CD8-positive, alpha-beta memory T cell (primary cell): ENCODE measurements at places on chromosomes 16 and 17. TPM values are rescaled to one million over a fixed set of nuclear protein-coding genes. Genes with fewer than 3 reads are reported as not detected.

STX1B gene
- 0.40 TPM for total RNA-seq

- no peaks in the 10 kb centered on the region for H3K36me3 ChIP-seq
- peaks cover 25% of the 10 kb centered on the region for H3K4me1 ChIP-seq
- H3K4me3 ChIP-seq = no peak overlapping the region
- no peak overlapping the region for H3K27ac ChIP-seq
These were observed 38.3 kb downstream of the REXO5 start for GRCh38 chr16:20844588-20844987.

ADCY9 gene
- total RNA-seq = 9.2 TPM

- no peak overlapping the region for H3K4me3 ChIP-seq
- H3K4me1 ChIP-seq = no peaks in the 10 kb centered on the region
- peak overlapping the region; percentile 39 for H3K27ac ChIP-seq
- DNase-seq = no peak
- H3K27me3 ChIP-seq = no peaks in the 10 kb centered on the region
These were observed 7.4 kb downstream of the CDC42EP4 start for GRCh38 chr17:73304438-73304837.

DNA sequence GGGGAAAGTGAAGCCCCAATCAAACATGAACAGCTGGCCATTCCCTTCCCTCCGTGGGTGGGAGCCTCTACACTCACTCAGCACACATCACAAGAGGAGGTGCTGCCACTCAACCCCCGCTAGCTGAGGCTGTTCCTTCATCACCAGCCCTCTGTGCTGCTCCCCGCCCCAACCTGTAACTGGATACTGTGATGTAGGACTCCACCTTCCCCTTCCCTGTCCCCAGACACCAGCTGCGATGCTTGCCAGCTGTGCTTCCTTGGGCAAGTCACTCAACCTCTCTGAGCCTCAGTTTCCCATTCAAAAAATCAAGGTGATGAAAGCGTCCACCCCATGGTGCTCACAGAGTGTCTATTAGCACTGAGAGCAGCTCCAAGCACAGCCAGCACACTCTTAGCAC, 273.2 kb downstream of the MRTFB start:
- no peak overlapping the region for H3K4me3 ChIP-seq
- H3K27ac ChIP-seq = no peak overlapping the region
- no peaks in the 10 kb centered on the region for H3K27me3 ChIP-seq
- H3K36me3 ChIP-seq = no peaks in the 10 kb centered on the region

GRCh38 chr17:72538443-72538842, 417.6 kb downstream of the SOX9 start:
- H3K27ac ChIP-seq = no peak overlapping the region
- no peaks in the 10 kb centered on the region for H3K4me1 ChIP-seq
- no peaks in the 10 kb centered on the region for H3K27me3 ChIP-seq
- no peak overlapping the region for H3K4me3 ChIP-seq
- no peaks in the 10 kb centered on the region for H3K36me3 ChIP-seq

SCGB1C2 gene
- total RNA-seq = not detected

GRCh38 chr17:58303971-58304749, 23.4 kb upstream of the MPO start:
- H3K4me3 ChIP-seq = no peak overlapping the region
- no peaks in the 10 kb centered on the region for H3K4me1 ChIP-seq
- peak; percentile 70 for DNase-seq
- peaks cover 7% of the 10 kb centered on the region for H3K36me3 ChIP-seq
- no peaks in the 10 kb centered on the region for H3K27me3 ChIP-seq

PRSS53 gene
- 3.3 TPM for total RNA-seq

DNA sequence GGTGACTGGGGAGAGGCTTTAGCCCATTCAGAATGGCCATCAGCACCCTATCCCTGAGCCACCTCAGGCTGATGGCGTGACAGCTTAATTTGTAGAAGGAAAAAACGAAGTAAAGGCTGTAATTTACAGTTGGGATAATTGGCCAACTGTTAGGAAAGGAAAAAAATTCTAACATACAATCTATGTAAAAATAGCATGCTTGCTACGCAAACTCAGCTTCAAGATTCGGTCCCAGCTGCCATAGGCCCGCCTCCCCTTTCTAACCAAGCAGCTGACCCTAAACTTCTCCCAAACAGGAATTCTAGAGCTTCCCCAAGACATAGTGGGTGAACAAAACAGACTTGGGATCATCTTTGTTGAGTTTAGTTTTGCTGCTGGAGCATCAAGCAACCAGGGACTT, 4.9 kb downstream of the SEZ6 start:
- DNase-seq = no peak
- H3K4me3 ChIP-seq = no peak overlapping the region
- H3K36me3 ChIP-seq = no peaks in the 10 kb centered on the region
- H3K27ac ChIP-seq = no peak overlapping the region
- H3K27me3 ChIP-seq = peaks cover 17% of the 10 kb centered on the region
- no peaks in the 10 kb centered on the region for H3K4me1 ChIP-seq

DNA sequence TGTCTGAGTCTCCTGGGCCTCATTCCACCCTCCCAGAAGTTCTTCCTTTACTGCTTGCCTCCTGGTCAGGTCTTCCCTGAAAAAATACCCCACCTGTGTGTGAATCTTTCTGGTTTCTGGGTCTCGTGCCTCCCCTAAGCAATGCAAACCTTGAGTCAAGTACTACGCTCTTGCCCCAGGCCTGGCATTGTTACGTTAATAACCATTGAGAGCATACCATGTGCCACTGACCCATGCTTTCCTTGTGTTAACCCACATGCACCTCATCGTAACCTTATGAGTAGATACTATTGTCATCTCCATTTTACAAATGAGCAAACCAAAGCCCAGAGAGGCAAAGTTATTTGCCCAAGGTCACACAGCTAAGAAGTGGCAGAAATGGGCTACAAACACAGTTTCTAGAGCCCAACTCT, 25.4 kb upstream of the TOB1 start:
- DNase-seq = no peak
- H3K36me3 ChIP-seq = no peaks in the 10 kb centered on the region
- no peak overlapping the region for H3K27ac ChIP-seq
- H3K4me3 ChIP-seq = no peak overlapping the region
- no peaks in the 10 kb centered on the region for H3K27me3 ChIP-seq
